ENCODE measurements at places on chromosomes 5 and 9. TPM values are rescaled to one million over a fixed set of nuclear protein-coding genes. Genes with fewer than 3 reads are reported as not detected.

DNA sequence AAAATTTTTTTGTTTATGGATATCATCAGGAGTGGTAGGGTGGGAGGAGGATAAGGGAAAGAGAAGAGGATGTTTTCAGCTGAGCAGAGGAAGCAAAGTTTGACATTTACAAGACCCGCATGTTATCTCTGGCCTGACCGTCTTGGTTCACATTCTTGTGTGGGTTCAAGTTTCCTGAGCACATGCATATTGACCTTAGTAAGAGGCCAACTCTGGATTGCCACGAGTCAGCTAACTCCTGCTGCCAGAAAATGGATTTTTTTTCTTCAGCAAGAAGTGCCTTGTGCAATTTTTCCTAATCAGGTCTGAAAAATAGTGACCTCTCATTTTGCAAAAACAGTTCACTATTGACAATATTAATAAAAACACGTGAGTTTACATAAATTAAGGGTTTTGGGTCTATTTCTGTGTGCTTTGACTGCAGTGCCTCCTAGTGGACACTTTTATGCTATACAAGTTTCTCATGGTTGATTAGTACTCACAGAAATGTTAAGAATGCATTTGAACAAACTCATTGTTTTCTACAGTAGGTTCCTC lies 27.1 kb upstream of the BASP1 start:
- peaks cover 8% of the 10 kb centered on the region for H3K4me1 ChIP-seq

DNA sequence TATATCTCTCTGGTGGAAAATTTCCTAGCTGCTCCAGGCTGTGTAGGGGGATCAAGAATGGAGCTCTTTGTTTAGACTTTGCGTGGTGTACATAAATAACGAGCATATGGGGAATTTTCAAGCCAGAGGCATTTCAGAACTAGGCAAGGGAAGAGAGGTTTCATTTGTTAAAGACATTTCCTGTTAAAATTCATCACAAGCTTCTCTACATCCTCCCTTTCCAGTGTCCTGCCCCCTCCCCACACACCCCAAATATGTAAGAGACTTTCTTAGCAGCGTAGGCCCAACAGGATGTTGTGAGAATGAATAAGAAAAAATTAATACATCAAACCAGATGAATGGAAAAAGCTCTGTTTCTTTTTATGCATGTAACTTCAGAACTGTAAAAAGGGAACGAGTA lies 150.3 kb downstream of the GPBP1 start:
- no peak overlapping the region for H3K27ac ChIP-seq
- no peak overlapping the region for H3K4me3 ChIP-seq
- no peaks in the 10 kb centered on the region for H3K4me1 ChIP-seq
- H3K27me3 ChIP-seq, result no peaks in the 10 kb centered on the region

Gene FCN2
- not detected for polyA plus RNA-seq

DNA sequence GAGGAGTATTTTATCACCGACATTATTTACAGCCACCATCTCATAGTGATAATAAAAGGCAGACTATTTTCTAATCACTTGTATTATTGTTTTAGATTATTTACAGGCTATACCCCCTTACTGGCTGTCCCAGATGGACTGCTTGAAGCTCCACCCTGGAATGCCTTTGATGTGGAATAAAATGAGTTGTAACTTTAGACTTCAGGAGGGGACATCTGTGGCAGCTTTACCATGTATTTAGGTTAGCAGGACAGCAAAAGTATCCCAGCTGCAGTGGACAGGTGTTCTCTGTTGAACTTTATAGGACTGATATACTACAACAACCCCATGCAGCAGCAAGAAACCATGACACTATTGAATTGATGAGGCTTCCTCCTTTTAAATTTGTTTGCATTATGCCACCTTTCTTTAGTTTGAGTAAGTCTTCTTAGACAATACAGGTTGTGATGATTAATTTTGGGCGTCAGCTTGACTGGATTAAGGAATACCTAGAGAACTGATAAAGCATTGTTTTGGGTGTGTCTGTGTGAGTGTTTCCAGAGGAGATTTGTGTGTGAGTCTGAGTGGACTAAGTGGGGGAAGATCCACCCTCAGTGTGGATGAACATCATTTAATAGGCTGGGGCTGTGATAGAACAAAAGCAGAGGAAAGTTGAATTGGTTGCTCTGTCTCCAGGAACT lies 29.2 kb upstream of the C9orf57 start:
- H3K4me3 ChIP-seq, result no peak overlapping the region
- H3K27me3 ChIP-seq, result no peaks in the 10 kb centered on the region
- H3K36me3 ChIP-seq, result no peaks in the 10 kb centered on the region
- DNase-seq, result no peak

- H3K27me3 ChIP-seq, result no peaks in the 10 kb centered on the region
- H3K4me1 ChIP-seq, result peaks cover 49% of the 10 kb centered on the region
- H3K27ac ChIP-seq, result peak overlapping the region; percentile 86
- no peaks in the 10 kb centered on the region for H3K36me3 ChIP-seq
- no peak for DNase-seq
These were observed 47.8 kb upstream of the PWWP2A start for GRCh38 chr5:160166973-160167623.

Gene ISCA1
- 66.2 TPM for polyA plus RNA-seq

DNA sequence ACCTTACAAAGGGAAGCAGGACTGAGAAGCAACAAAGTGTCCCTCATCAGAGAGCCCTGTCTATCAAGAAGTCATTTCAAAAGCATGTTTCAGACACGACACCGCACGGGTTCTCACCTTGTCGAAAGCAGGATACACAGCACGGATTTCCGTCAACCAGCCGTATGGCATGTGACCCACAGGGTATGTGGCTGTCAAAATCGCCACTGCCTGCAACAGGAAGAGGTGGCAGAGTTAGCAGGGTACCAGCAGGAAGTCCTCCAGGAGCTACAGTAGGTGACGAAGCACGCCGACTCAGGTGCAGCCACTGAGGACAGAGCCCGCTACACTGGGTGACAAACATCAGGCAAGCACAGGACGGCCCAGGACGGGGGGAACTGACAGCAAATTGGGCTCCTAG lies 81.2 kb downstream of the OTULIN start:
- no peak overlapping the region for H3K4me3 ChIP-seq
- H3K4me1 ChIP-seq, result no peaks in the 10 kb centered on the region
- no peaks in the 10 kb centered on the region for H3K36me3 ChIP-seq
- no peaks in the 10 kb centered on the region for H3K27me3 ChIP-seq
- H3K27ac ChIP-seq, result no peak overlapping the region

Gene TEX48
- polyA plus RNA-seq, result 34.6 TPM

DNA sequence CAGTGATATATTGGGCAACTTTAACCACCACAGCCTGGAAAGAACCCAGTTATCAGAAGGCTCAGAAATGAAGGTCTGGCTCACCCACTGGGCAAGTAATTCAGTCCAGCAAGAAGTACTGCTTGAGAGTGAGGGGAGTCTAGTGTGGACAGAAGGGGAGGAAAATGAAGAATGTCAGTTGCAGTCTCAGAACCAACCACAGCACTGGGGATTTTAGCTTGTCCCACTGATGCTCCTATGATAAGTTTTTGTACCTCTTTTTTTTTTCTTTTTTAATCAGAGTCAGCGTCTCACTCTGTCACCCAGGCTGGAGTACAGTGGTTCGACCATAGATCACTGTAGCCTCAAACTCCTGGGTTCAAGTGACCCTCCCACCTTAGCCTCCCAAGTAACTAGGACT lies 9.4 kb upstream of the CD72 start:
- no peaks in the 10 kb centered on the region for H3K4me1 ChIP-seq
- H3K27me3 ChIP-seq, result no peaks in the 10 kb centered on the region
- no peak overlapping the region for H3K27ac ChIP-seq
- H3K4me3 ChIP-seq, result no peak overlapping the region
- H3K36me3 ChIP-seq, result no peaks in the 10 kb centered on the region
- DNase-seq, result no peak

- H3K27ac ChIP-seq, result no peak overlapping the region
- H3K4me1 ChIP-seq, result peaks cover 4% of the 10 kb centered on the region
- H3K27me3 ChIP-seq, result no peaks in the 10 kb centered on the region
- H3K36me3 ChIP-seq, result no peaks in the 10 kb centered on the region
- DNase-seq, result no peak
These were observed 12.1 kb downstream of the REEP2 start for GRCh38 chr5:138450971-138451370.

Gene CYLC2
- polyA plus RNA-seq, result 31.5 TPM

Gene CDH18
- polyA plus RNA-seq, result 11.3 TPM

- no peak for DNase-seq
- H3K4me3 ChIP-seq, result no peak overlapping the region
- no peaks in the 10 kb centered on the region for H3K27me3 ChIP-seq
These were observed 318.6 kb upstream of the RGMB start for GRCh38 chr5:98454904-98455303.

DNA sequence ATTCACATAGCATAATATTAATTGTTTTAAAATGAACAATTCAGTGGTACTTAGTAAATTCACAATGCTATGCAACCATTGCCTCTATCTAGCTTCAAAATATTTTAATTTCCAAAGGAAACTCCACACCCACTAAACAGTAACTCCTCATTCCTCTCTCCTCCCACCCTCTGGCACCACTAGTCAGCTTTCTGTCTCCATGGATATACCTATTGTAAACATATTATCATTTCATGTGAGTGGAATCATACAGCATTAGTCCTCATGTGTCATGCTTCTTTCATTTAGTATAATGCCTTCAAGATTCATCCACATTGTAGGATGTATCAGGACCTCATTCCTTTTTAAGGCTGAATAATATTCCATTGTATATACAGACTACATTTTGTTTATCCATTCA lies 48.6 kb downstream of the PHF2 start:
- H3K27ac ChIP-seq, result no peak overlapping the region
- no peaks in the 10 kb centered on the region for H3K36me3 ChIP-seq
- H3K27me3 ChIP-seq, result no peaks in the 10 kb centered on the region
- no peaks in the 10 kb centered on the region for H3K4me1 ChIP-seq

DNA sequence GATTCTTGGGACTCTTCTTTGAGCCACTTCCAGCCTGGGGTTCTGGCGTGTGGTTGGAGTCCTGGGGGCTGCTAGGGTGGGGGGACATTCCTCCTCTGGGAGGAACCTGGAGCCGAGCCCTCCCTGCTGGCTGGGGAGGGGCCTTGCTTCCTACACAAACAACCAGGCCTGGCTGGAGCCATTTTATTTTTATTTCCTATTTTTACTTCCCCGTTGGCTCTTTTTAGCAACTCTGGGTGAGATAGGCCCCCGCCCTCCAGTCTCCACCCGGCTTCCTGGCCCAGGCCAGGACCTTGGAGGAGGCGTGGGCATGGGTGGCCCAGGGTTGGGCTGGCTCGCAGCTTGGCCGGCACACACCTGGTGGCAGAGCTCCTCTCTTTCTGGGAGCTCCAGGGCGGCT lies 15.1 kb downstream of the RXRA start:
- H3K27me3 ChIP-seq, result no peaks in the 10 kb centered on the region
- peaks cover 90% of the 10 kb centered on the region for H3K4me1 ChIP-seq
- H3K4me3 ChIP-seq, result no peak overlapping the region
- DNase-seq, result no peak
- peak overlapping the region; percentile 48 for H3K27ac ChIP-seq
- no peaks in the 10 kb centered on the region for H3K36me3 ChIP-seq

- peaks cover 8% of the 10 kb centered on the region for H3K4me1 ChIP-seq
- H3K4me3 ChIP-seq, result no peak overlapping the region
- DNase-seq, result no peak
These were observed 47.9 kb upstream of the SMAD5 start for GRCh38 chr5:136084698-136085097.

- no peak overlapping the region for H3K4me3 ChIP-seq
- DNase-seq, result no peak
- H3K4me1 ChIP-seq, result no peaks in the 10 kb centered on the region
- no peaks in the 10 kb centered on the region for H3K36me3 ChIP-seq
- H3K27ac ChIP-seq, result no peak overlapping the region
These were observed 9.0 kb upstream of the RAD23B start for GRCh38 chr9:107274096-107274495.

DNA sequence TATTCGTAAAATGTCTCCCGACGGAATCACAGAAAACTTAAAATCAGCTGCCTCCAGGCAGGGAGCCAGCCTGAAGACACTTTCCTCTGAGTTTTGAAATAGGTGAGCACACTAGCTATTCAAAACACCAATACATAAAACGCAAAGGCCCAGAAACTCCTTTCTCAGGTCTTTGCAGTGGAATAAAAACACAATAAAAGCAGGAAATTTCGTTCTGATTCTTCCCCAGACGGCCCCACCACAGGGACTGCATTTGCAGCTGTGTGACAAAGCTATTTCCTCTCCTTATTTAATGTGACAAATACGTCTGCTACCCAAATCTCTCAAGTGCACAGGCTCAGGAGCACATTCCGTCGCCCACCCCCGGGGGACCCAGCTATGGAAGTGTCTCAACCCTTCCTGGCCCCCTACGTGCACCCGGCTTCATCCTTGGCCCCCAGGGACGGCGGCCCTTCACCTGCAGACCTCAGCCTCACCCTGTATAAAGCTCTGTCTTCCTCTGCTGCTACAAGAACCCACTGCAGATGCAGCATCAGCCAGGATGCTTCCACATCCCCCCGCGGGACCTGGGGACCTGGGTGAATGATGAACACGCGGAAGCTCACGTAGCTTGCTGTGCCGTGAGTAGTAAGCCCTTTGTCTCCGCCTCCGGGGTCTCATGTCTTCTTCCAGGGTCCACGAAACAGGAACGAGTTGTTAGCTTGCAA lies 24.9 kb downstream of the AHRR start:
- H3K36me3 ChIP-seq, result no peaks in the 10 kb centered on the region
- H3K4me1 ChIP-seq, result no peaks in the 10 kb centered on the region
- no peak overlapping the region for H3K27ac ChIP-seq
- no peak overlapping the region for H3K4me3 ChIP-seq
- DNase-seq, result peak; percentile 12
- no peaks in the 10 kb centered on the region for H3K27me3 ChIP-seq

All from testis (tissue), 5 donors.